ENCODE measurements at places on chromosomes 4 and X.

GRCh38 chrX:109831326-109831985 is 98.4 kb upstream of the ACSL4 start:
- no peak for DNase-seq

DNA sequence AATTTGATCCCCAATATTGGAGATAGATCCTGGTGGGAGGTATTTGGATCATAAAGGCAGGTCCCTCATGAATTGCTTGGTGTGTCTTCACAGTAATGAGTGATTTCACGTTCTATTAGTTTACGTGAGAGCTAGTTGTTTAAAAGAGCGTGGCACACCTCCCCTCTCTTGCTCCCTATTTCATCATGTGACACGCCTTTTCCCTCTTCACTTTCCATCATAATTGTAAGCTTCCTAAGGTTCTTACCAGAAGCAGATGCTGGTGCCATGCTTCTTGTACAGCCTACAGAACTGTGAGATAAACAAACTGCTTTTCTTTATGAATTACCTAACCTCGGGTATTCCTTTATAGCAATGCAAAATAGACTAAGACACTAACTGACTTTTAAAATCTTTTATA is 34.0 kb upstream of the FMR1 start:
- no peak for DNase-seq

- no peak for DNase-seq
Measured at GRCh38 chr4:181281451-181281850, 961.8 kb upstream of the TENM3 start.

DNA sequence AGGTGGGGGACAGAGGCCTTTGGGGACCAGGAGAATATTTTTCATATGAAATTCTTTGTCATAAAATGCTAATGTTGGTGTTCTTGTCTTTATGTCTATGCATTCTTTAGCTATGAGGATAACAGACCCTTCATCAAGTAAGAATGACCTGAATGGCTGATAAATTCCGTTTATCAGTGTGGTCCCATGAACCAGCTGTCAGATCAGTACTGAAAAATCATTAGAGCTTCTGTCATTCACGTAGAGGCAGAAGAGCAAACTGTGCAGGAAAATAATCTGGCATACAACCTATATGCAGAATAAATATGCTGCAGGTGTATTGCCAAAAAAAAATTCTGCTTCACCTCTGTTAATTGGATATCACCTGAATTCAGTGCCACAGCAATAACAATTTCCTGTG is 828.6 kb downstream of the ADGRL3 start:
- no peak for DNase-seq

DNA sequence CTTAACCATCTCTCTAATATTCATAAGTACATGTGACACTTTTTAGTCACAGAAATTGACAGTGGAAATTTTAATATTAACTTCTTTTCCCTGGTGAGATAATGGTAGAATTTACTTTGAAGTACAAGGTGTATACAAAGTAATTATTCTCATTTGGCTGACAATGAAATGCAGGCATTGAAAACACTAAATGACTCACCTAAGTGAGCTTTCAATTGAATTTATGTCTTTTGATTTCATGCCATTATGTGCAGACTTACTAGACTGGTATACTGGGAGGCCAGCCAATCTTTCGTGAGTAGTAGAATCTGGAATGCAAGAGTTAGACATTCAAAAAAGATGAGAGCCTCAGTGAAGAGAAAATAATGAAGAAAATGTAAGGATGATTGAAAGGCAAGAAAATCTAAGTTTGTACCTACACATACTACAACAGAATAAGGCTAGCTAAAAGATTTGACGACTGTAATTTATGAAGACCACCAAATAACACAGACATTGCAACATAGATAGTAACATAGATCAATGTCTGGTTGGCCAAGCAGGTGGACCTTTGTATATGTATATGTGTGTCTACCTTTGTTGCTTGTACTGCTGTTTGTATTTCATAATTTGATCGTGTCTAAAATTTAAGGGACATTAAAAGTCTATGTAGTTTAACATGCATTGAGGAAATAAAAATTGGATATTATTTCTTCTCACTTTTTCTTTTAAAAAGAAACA is 459.7 kb downstream of the IL15 start:
- DNase-seq: no peak

DNA sequence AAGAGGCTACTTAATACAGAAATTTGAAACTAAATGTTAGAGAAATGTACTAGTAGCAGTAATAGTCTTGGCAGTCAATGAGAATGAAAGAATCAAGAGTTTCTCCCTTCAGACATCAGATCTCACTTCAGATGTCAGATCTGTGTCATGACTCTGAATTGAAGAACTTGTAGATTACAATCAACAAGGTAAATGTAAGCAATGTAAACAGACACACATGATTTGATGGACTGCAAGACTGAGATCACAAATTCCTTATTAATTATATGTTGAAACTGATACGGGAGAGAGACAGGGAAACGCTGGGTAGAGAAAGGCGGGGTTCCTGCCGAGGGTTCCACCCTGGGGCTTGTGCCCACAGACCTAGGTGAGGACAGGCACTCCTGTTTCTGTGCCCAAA is 65.5 kb upstream of the HHIP start:
- DNase-seq: no peak

DNA sequence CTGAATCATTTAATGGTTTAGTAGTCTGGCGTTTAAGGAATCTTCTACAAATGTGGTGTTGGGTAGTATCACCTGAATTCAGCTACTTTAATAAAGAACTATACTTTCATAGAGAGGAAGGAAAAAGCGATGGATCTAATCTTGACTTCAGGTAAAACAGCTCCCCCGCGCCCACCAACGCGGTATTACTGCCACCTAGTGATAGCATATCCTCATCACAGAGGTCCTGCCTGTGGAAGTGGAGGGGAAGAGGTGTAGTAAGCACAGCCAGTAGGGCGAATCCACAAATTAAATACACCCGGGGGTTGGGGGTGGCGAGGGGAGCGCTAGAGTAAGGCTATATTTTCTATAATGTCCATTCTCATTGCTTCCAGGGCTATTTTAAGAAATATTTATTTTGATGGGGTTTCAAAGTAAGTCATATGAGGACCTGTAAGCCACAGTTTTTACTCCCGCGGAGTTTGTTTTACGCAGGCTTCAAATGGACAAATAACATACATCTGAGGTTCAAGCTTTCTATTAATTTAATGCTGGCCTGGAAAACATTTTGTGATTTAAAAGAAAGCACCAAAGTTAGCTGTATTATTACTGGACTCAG is 8.3 kb upstream of the DAPP1 start:
- no peak for DNase-seq

DNA sequence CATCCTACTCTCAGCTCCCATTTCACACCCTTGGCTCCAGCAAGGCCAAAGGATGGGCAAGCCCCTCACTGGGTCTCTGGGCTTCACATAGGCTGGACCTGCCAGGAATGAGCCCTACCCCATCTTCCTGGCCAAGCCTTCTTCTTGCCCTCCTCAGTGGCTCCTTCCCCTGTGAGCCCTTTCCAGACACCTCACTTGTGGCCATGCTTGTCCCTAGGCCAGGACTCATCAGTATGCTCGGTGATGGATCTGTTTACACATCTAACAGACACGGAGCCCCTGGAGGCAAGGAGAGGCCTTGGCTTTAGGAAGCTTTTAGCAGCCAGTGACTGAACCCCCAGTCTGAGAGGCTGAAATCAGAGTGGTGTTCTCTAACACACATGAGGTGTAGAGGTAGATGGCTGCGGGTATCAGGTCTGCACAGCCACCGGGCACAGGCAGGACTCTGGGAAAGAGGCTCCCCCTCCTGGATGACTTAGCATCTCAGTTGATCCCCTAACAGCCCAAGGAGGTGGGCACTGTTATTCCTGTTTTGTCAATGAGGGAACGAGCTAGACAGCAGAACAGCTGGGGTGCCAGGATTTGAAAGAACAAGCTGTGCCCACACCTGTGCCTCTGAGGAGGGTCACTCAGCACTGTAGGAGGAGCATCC is 44.8 kb downstream of the PPP2R2C start:
- DNase-seq: no peak

- DNase-seq: no peak
Measured at GRCh38 chrX:19883878-19884277, 3.5 kb downstream of the SH3KBP1 start.

DNA sequence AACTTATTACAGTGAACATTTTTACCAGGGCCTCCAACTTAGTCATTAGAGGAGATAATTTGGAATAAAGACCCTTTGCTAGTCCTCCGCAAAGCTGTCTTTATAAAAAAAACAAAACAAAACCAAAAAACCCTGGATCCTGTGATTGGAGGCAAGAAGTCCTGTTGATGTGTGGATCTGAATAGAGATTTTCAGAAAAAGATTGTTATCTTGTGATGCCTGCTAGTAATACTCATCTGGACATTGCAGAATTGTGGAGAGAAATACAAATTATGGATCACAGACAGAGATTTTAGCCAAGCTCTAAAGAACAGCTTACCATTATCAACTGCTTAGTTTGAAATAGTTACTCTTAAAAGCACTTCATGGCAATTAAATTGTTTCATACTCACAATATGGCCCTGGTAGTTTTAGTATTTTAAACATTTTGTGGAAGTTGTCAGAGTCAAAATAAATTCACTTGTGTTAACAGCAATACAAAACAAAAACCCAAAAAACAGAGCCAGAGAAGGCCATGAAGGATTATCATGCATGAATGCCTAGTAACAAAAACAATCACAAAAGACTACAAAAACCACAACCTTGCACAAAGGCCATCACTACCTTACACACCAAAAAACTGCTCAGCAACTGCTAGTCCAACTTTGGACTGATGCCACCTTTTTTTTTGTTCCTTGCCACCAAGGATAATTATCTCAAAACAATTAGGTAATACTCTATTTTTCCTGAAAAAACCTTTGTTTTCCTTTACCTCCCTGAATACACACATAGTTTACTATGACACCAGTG is 514.5 kb upstream of the SLIT2 start:
- DNase-seq: no peak

DNA sequence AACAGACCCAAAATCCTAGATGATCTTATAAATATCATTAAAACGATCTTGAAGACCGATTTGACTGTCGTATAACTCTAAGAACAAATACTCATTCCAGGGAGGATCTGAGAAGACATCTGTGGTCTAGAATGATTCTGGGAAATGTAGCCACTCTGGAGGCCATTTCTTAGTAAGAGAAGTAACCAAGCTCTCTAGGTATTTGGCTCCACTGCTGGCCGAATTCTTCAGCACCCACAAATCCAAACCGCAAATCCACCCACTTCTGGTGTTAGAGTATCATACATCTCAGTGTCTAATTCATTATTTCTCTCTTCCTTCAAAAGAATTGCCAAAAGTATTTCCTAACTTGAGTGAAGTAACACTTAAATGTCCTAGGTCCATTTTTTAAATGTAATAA is 23.9 kb downstream of the KLHL5 start:
- DNase-seq: no peak

DNA sequence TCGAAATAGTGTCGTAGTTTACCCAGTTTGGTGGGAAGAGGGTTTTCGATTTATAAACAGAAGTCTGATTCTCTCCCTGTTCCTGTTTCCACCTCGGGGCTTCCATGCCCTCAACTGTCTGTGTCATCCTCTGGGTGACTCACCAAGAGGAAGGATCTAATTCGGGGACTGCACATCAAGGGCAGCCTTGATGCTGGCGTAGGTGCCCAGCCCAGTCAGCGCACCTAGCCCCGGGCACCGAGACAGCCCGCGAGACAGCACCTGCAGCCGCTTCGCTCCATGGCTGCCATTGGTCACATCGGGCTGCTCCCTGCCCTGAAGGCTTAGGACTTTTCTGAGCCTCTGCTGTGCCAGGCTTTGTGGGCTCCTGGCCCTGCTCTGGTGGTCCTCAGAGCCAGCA is 7.7 kb downstream of the ABCD1 start:
- DNase-seq: no peak

DNA sequence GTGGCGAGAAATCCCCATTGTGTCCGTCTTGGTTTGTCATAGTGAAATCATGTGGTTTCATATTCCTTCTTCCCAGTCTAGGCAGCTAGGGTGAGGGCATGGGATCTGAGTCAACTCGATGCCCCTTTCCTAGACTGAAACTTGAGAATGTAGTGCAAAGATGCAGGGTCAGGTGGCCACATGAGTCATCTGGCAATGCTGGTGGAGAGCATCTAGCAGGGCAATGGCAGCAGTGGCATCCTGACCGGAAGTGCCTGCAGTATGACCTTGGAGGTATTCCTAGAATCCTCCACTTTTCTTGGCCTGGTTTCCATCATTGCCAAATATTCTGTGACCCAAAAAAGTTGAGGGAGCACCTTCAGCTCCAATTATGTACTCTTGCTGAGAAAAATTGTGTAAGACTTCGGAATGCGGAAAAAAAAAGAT is 39.1 kb upstream of the TMEM184C start:
- peak; percentile 80 for DNase-seq

DNA sequence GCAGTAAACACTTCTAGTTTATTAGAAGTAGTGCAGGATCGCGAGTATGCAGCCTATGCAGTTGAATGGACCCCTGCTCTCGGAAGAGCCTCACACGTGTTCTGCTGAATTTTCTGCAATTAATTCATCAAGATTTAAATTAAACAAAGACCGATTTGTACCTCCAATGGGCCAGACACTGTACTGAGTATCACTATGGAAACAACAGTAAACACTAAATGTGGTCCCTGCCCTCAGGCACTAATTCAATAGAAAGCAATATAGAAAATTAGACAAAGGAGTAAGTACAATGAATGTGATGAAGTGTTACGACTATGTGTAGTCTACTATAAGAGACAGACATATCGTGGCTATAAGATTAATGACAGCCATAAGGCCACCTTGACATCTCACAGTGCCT is 740.3 kb upstream of the FRG1 start:
- DNase-seq: no peak

GRCh38 chrX:134484039-134484438 is 24.1 kb downstream of the HPRT1 start:
- no peak for DNase-seq

DNA sequence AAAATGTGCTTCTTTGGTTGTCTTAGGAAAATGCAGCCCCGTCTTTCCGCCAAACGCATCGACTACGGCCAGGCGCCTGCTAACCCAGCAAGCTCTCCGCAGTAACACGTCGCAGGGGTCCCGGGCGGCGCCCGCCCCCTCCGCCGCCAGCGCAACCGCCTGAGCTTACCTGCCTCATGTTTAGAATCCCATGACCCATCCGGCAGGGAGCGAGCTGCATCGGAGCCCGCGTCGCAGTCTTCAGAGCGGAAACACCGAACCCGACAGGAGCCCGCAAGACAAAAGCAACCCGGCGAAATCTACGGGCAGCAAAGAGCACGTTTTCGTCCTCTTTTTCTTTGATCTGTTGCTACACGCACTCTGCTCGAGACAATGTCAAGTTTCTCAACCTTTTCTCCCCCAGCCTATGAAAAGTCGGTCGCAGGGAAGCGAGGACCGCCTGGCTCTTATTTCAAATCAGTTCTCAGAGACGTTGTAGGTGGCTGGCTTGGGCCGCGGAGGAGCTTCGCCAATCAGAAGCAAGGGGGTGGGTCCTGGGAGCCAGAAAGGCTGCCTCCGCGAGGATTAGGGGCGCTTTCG is at the start of gene MID1:
Gene MID1, minus strand, starts transcription at position 465 of the 579 bp plus-strand sequence. CDS start 53,038 bp downstream, outside the sequence.
- peak; percentile 76 for DNase-seq

DNA sequence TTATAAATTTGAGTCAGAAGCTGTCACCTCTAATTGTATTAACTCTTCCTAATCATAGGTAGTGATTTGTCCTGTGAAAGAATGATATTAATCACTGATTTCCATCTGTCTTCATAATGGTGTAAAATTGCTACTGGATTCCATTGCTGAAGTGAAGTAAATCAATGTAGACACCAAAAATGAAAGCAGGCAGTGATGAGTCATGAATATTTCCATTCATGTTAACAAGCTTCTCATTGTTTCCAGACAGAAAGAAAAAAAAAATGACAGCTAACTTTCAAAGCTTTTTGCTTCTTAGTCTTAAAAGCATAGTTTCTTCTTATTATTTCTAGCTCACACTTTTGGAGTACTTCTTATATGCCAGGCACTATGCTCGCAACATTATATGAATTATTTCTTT is 21.5 kb downstream of the FAM114A1 start:
- DNase-seq: no peak

GRCh38 chrX:49188468-49189076 is 2.4 kb upstream of the PRICKLE3 start:
- DNase-seq: no peak

Data from coronary artery (tissue), 2 donors.